Stimulated activated CD8-positive, alpha-beta memory T cell treated with anti-CD3 and anti-CD28 coated beads, Interleukin-2, amount 100 ng/mL, for 1 hour (primary cell): ENCODE measurements at places on chromosomes 12 and 14.

GRCh38 chr12:70448371-70448770 is 82.3 kb downstream of the KCNMB4 start:
- no peak for DNase-seq

DNA sequence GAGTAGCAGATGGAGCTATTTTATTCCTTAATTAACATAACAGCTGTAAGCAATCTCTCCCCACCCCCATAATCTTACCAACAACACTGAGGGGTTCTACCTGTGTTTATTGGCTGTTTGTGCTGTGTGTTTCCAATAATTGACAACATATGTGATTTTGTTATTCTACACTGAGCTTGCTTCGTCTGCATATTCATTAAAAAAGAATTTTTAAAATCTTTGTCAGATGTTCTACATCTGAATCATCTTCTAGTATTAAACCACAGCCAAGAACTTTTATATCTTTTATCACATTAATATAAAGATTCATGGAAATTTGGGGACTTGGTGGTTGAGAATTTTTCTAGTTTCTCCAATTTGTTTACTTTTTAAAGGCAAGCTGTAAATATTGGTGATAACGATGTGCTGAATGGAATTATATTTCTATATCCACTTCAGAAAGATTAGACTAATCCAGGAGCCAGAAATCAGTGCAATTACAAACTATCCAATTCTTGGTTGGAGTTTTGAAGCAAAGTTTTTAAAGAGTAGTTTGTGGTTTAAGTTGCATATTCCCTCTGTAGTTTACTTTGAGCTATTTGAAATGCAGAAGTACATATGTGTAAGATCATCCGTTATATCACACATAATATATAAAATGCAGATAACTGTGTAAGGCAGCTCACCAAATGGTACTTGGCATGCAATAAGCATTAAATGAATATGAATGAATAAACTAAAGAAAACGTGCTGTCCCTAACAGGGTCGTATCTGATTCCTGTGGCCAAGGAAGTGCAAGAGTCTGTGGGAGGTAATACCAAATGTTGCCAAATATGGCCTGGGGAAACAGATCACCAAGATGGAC is 206.9 kb downstream of the PELI2 start:
- no peak for DNase-seq

DNA sequence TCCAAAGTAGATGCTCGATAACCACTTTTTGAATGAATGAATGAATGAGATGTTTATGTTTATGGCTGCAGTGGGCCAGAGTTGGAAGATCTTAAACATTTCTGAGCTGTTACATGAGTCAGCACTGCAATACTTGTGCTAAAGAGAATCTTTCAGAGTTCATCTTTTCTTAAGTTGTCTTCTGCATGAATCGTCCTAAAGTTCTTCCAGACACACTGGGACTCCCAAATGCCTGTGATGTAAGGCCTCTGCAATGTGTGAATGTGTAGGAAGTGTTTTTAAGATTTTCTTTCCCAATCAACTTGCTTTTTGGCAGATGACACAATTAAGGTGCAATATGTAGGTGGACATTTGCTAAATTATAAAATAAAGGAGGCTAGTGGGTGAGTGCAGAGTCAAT is 50.3 kb upstream of the TRIM9 start:
- no peak for DNase-seq

GRCh38 chr14:80117876-80118275 is 93.4 kb downstream of the DIO2 start:
- DNase-seq, result no peak

DNA sequence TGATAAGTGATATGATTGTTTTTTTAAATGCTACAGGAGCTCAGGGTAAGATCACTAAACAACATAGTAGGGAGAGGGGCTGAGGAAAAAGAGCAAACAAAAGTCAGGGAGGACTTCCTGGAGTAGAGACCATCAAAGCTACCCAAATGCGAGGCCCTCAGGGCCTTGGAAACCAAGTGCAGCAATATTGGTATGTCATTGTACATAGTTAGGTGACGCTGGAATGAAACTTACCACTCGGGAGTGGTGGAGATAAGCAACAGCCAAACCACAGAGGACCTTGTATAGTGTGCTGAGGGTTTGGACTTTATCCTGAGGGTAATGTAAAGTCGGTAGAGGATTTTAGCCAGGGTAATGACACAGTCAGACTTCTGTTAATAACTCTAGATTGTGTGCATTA is 13.8 kb downstream of the KITLG start:
- DNase-seq, result no peak

GRCh38 chr12:203462-204260 is 10.3 kb downstream of the SLC6A12 start:
- DNase-seq, result no peak
